ENCODE measurements at places on chromosomes 13 and 19.

GRCh38 chr19:54792814-54793213 lies 10.6 kb upstream of the KIR2DL4 start:
- no peak for DNase-seq

DNA sequence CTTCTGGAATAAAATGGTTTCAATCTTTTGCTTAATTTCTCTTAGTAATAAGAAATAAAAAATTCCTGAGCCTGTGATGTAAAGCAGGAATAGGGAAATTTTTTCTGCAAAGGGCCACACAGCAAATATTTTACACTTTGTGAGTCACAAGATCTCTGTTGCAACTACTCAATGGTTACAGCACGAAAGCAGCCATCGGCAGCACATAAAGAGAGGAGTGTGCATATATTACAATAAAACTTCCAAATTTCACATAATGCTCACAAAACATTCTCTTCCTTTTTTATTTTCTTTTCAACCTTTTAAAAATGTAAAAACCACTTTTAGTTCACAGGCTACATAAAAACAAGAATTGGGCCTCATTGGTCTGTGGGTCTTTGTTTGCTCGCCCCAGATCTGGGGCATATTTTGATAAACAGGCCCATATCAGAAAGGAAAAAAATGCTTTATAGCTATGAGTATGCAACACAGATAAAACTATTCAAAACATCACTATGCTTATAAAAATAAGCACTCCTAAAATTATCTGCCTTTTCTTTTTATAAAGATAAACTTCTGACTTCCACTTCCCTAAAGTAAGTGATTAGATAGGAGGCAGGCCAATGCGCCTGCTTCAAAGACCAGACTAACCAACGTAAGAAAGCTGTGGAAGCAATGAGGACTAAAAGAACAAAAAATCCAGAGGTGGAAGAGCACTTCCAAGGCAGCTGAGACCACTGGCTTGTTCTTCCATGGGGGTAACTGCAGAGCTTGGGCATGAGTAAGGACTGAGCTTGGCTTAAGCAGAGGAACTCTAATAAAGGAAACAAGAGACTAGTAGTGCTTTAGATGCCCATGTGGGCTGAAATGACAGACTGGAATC lies 26.5 kb downstream of the MYCBP2 start:
- no peak for DNase-seq

DNA sequence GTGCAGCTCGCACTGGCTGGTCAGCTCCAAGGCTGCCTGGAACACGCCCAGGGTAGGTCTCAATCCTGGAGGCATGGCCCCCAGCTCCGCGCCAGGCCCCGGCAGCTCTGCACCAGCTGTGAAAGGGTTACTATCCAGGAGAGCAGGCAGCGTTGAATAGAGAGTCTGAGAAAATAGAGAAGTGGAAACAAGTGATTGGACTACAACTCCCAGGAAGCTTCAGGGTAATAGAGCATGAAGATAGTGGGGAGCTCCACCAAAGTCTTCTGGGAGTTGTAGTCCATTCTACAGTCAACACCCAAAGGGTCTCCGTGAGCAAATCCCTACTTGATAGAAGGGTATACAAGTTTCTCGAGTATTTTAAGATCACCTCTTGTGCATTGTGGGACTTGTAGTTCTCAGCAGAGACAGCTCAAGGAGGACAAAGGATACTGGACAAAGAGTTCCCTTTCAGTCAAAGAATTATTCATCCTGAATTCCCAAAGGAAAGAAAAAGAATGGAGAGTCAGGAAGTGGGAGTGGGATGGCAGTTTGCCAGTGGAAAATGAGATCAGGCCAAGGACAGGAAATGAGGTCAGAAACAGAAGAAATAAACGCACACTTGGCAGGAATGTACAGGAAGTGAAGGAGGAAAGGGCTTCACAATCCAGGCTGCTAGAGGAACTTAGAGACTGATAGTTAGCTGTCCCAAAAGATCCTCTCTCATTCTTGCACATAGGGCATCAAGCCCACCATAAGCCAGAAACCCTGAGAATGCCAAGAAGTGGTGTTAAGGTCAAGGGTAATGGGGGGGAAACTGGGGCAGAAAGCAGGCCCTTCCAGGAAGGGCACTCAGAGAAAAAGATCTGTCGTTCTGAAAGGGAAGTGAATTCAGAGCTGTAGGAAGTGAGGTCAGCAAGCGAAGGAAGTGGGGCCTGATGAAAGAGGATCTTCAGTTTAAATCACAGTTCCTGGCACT lies 5.5 kb upstream of the MAMSTR start:
- no peak for DNase-seq

- no peak for DNase-seq
Measured at GRCh38 chr13:23848019-23848418, 41.2 kb downstream of the MIPEP start.

- no peak for DNase-seq
Measured at GRCh38 chr13:109785892-109786450, 412 bp downstream of the IRS2 start.

Measured in stimulated activated CD8-positive, alpha-beta memory T cell treated with anti-CD3 and anti-CD28 coated beads, Interleukin-4, amount 100 ng/mL, for 1 hour (primary cell).